ENCODE measurements at places on chromosomes 16 and 17. TPM values are rescaled to one million over a fixed set of nuclear protein-coding genes. Genes with fewer than 3 reads are reported as not detected.

DNA sequence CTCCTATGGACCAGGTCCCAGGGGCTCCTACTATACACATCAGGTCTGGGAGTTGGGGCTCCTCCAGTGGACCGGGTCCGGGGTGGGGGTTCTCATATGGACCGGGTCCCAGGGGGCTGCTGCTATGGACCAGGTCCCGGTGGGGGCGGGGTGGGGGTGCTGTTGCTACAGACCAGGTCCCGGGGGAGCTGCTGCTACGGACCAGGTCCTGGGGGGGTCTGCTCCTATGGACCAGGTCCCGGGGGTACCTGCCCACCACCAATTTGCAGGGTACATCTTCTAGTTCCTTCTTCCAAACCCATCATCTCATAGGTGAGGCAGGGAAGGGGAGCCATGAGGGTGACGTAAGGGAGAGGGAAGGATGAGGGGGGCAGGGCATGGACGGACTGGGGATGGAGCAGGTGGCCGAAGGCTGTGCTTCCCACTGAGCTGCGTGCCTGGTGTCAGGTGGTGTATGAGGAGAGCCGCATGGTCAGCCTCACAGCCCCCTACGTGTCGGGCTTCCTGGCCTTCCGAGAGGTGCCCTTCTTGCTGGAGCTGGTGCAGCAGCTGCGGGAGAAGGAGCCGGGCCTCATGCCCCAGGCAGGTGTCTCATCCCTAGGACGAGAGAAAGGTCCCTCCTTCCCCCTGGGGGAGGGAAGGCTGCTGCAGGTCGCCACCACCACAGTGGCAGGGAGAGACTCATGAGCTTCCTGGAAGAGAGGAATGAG, 6.6 kb downstream of the ENDOV start:
- H3K4me3 ChIP-seq, result no peak overlapping the region
- H3K4me1 ChIP-seq, result no peaks in the 10 kb centered on the region
- no peak for DNase-seq
- no peaks in the 10 kb centered on the region for H3K36me3 ChIP-seq
- no peak overlapping the region for H3K27ac ChIP-seq

GRCh38 chr17:43680461-43680860, 18.7 kb upstream of the MEOX1 start:
- H3K27me3 ChIP-seq, result no peaks in the 10 kb centered on the region
- H3K4me3 ChIP-seq, result no peak overlapping the region
- no peak for DNase-seq
- no peaks in the 10 kb centered on the region for H3K36me3 ChIP-seq
- H3K4me1 ChIP-seq, result peaks cover 9% of the 10 kb centered on the region

DNA sequence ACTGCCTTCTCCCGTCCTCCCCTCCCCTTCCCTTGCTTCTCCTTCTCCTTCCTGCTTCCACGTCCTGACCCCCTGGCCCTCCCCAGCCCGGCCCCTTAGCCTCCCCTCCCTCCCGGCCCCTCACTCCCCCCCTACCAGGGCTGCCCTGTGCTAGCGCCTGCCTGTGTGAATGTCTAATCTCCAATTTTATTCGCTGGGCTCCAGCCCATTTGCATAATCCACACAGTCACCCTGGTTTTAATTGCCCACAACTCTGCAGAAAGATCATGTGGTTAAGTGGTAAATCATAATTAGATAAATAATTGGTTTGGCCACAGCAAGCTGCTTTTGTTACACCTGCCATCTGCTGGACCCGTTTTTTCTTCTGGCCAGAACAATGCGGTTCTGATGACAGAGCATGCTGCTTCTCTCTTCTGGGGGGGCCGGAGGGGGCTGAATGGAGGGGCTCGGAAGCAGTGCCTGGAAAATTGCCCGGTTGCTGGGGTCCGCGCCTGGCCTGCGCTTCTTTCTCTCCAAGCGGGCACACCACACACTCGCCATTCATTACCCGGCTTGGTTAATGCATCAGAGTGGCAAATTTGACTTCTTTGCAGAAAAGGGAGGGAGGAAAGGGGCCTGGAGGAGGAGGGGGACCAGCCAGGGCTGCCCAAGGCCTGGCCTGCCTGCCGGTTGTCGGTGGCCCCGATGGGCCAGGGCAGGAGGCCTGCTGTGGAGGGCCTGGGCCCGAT, 19.5 kb upstream of the GSE1 start:
- H3K27ac ChIP-seq, result no peak overlapping the region
- H3K4me3 ChIP-seq, result no peak overlapping the region
- no peaks in the 10 kb centered on the region for H3K4me1 ChIP-seq
- H3K36me3 ChIP-seq, result no peaks in the 10 kb centered on the region

- H3K27ac ChIP-seq, result no peak overlapping the region
- no peak for DNase-seq
- H3K36me3 ChIP-seq, result no peaks in the 10 kb centered on the region
- H3K4me1 ChIP-seq, result no peaks in the 10 kb centered on the region
Measured at GRCh38 chr16:29232811-29233704, 173.5 kb downstream of the NPIPB11 start.

GRCh38 chr17:78724544-78724943, 57.5 kb downstream of the CYTH1 start:
- no peaks in the 10 kb centered on the region for H3K27me3 ChIP-seq
- H3K27ac ChIP-seq, result no peak overlapping the region
- no peaks in the 10 kb centered on the region for H3K36me3 ChIP-seq
- no peak for DNase-seq
- H3K4me3 ChIP-seq, result no peak overlapping the region
- H3K4me1 ChIP-seq, result no peaks in the 10 kb centered on the region

DNA sequence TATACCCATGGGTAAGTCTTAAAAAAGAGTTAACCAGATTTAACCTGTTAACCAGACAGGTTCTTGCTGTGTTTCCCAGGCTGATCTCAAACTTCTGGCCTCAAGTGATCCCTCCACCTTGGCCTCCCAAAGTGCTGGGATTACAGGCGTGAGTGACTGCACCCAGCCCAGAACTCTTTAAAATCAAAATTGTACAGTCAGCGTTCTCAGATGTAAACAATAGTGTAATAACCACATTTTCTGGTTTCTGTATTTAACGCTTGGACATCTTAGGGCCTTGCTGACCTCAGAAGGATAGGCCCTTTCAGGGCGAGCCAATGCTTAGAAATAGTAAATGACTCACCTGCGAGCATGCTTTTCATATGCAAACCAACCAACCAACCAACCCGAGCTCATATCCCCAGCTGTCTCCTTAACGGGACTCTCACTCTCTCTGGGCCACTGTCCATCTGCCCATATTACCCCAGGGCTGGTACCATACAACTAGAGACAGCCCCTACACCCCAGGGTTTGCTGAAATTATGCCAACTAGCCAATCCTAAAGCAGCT, 415.0 kb upstream of the XYLT1 start:
- no peaks in the 10 kb centered on the region for H3K27me3 ChIP-seq
- no peak for DNase-seq
- no peaks in the 10 kb centered on the region for H3K4me1 ChIP-seq
- H3K36me3 ChIP-seq, result no peaks in the 10 kb centered on the region
- H3K27ac ChIP-seq, result no peak overlapping the region

- no peaks in the 10 kb centered on the region for H3K36me3 ChIP-seq
- no peaks in the 10 kb centered on the region for H3K27me3 ChIP-seq
- H3K27ac ChIP-seq, result no peak overlapping the region
- no peak overlapping the region for H3K4me3 ChIP-seq
- H3K4me1 ChIP-seq, result peaks cover 4% of the 10 kb centered on the region
Measured at GRCh38 chr17:82330322-82331239, 3.0 kb downstream of the SECTM1 start.

DNA sequence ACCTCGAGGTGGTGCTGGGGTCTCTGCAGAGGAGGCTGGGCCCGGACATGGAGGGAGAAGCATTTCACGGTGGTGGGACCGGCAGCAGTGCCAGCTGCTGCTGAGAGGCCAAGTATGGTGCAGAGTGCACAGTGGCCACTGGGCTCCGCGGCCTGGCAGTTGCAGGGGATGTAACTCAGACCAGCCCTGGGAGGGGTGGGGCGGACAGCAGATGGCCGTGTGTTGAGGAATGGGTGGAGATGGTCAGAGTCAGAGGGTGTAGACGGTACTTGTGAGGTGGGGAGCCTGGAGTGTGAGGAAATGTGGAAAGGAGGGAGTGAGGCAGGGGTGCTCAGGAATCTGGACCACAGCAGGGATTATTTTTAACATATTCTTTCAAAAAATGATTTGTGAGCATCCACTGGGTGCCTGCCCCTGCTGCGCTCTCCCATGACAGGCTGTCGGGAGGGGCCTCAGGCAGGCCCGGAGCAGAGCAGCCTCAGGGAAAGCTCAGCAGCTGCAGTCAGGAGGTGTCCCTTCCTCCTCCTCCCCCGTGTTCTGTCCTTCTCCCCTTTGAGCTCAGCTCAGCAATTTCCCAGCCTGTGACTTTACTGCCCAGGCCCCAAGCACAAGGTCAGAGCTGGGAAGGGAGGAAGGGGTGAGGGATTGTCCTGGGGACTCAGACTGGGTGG, 113.1 kb downstream of the RAP1GAP2 start:
- no peak overlapping the region for H3K4me3 ChIP-seq
- no peaks in the 10 kb centered on the region for H3K4me1 ChIP-seq
- no peaks in the 10 kb centered on the region for H3K36me3 ChIP-seq
- H3K27me3 ChIP-seq, result no peaks in the 10 kb centered on the region

- H3K27me3 ChIP-seq, result no peaks in the 10 kb centered on the region
- peaks cover 41% of the 10 kb centered on the region for H3K36me3 ChIP-seq
- H3K4me1 ChIP-seq, result peaks cover 14% of the 10 kb centered on the region
Measured at GRCh38 chr17:37148156-37148555, 199.4 kb downstream of the AATF start.

DNA sequence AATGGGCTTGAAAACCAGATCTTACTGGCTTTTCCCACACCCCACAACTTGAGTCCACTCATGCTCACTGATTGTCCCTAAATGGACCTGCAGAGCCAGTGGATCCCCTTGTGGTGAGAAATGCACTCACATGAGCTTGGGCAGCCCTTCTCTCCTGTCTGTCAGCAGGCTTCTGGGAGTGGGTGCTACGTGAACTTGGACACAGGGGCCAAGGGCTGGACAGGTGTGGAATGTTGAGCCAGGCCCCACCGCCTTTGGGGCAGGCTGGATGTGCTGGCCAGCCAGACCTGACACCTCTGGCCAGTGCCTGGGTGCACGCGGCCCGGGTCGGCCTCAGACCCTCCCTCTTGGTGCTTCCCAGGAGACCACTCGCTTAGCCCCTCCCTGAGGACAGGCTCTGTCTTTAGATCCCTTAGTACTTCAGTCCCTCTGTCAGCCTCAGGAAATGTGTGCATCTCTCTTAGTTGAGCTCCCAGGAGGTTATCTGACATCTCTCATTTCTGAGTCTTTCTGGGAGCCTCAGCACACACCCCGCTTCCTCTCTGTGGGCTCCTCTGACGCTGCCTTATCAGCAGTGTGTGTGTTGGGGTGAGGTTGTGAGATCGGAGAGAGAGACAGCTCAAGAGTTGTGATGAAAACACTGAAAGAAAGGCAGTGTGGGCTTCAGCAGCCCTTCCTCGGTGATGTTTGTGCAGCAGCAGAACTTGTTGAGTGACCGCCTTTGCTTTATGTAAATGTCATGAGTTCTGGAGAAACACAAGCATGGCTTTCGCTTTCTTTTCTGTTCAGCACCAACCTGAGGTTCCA, 117.0 kb downstream of the RAB11FIP4 start:
- H3K4me3 ChIP-seq, result no peak overlapping the region
- no peak overlapping the region for H3K27ac ChIP-seq
- DNase-seq, result no peak
- H3K36me3 ChIP-seq, result no peaks in the 10 kb centered on the region
- H3K4me1 ChIP-seq, result no peaks in the 10 kb centered on the region
- no peaks in the 10 kb centered on the region for H3K27me3 ChIP-seq

DNA sequence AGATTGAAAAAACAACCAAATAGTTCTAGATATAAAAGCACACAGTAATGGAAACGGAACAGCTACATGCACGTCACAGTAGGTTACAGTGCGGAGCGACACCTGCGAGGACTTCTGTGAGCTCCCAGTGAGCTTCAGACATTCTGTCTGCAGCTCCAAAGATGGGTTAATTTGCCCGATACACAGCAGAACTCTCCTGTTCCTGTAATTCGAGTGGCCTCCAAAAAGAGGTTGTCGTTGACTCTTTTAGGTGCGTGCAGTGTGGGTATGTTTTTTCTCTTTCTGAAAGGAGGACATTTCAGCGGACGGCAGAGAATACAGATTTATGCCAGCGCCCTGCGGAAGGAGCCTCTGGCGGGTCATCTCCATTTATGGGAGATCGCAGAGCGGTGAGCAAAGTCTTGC, 2.9 kb downstream of the OR1F1 start:
- 0 out of 2 replicates have a peak, but pooled peaks cover 5% of the 10 kb centered on the region for H3K4me1 ChIP-seq
- H3K4me3 ChIP-seq, result no peak overlapping the region
- H3K27me3 ChIP-seq, result no peaks in the 10 kb centered on the region
- no peak for DNase-seq
- no peaks in the 10 kb centered on the region for H3K36me3 ChIP-seq

- H3K4me3 ChIP-seq, result no peak overlapping the region
- no peaks in the 10 kb centered on the region for H3K27me3 ChIP-seq
- DNase-seq, result no peak
- no peak overlapping the region for H3K27ac ChIP-seq
- no peaks in the 10 kb centered on the region for H3K36me3 ChIP-seq
Measured at GRCh38 chr17:78759969-78760352, 22.1 kb downstream of the CYTH1 start.

DNA sequence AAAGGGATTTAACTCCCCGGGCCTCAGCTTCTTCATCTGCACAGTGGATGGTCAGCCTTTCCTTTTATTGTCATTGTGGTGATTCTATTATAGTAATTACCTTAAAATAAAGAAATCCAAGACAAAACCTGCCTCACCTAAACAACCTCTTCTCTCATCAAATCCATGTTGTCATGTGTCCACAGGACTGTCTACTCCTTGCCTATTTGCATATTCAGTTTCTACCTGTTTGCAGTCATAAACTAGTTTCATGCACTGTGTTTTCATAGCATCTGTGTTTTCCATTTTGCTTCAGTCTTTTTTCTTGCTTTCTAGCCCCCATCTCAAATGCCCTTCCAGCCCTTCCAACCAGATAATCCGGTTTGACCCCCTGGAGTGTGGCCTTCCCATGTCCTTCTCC, 44.3 kb upstream of the CPNE2 start:
- no peaks in the 10 kb centered on the region for H3K27me3 ChIP-seq
- DNase-seq, result no peak
- H3K4me1 ChIP-seq, result 0 out of 2 replicates have a peak, but pooled peaks cover 8% of the 10 kb centered on the region

DNA sequence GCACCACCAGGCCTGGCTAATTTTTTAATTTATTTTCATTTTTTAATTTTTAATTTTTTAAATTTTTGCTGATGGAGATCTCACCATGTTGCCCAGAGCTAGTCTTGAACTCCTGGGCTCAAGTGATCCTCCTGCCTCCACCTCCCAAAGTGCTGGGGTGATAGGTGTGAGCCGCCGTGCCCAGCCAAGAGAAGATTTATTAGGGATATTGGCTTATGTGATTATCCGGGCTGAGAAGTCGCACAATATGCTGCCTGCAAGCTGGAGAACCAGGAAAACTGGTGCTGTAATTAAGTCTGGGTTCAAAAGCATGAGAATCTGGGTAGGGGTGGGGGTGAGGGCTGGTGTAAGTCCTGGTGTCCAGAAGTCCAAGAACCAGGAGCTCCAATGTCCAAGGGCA, 2.5 kb upstream of the C16orf90 start:
- no peak overlapping the region for H3K4me3 ChIP-seq
- no peak overlapping the region for H3K27ac ChIP-seq
- H3K27me3 ChIP-seq, result no peaks in the 10 kb centered on the region
- H3K4me1 ChIP-seq, result peaks cover 10% of the 10 kb centered on the region
- DNase-seq, result no peak
- no peaks in the 10 kb centered on the region for H3K36me3 ChIP-seq

GRCh38 chr17:27268394-27269085, 25.4 kb upstream of the WSB1 start:
- H3K27ac ChIP-seq, result no peak overlapping the region
- no peaks in the 10 kb centered on the region for H3K27me3 ChIP-seq
- no peaks in the 10 kb centered on the region for H3K36me3 ChIP-seq
- no peak for DNase-seq
- no peak overlapping the region for H3K4me3 ChIP-seq

COPRS gene
- total RNA-seq, result 48.3 TPM

TP53TG3 gene
- not detected for total RNA-seq

MYH8 gene
- total RNA-seq, result not detected
